H9 (cell line): ENCODE measurements at places on chromosomes 1 and 21.
A peak's percentile ranks its signal among the peaks of the same experiment; 100 is the strongest.

DNA sequence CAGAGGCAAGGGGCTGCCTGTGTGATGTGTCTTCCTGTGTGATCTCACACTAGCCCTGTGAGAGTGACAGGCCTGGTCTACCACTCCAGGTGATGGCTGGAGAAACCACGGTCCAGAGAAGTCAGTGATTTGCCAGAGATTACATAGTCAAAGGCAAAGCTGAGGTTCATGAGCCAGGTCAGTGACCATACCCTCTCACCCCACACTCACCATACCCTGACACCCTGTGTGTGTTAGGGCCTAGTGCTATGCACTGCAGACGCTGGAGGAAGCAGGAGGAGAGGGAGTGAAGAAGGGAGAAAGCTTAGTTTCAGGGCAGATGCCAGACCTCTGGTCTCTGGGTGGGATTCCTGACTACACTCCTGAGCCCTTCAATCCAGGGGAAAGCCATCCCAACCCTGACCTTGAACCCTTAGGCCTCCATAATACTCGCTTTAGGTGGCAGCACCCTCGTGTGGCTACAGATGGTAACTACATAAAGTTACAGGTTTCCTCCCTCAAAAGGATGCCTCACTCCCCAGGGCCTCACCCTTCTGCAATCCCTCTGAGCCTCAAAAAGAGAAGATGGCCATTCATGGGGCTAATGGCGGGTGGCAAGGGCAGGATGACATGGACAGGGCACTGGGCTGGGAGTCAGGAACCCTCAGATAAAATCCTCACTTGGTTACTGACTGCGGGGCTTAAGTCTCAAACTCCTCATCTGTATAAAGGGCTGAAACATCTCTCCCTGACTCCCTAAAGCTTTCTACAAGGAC is 20.8 kb upstream of the SDC3 start:
- peak; percentile 73 for DNase-seq

GRCh38 chr1:51989582-51990477 is 670 bp downstream of the RAB3B start:
- DNase-seq = peak; percentile 48

DNA sequence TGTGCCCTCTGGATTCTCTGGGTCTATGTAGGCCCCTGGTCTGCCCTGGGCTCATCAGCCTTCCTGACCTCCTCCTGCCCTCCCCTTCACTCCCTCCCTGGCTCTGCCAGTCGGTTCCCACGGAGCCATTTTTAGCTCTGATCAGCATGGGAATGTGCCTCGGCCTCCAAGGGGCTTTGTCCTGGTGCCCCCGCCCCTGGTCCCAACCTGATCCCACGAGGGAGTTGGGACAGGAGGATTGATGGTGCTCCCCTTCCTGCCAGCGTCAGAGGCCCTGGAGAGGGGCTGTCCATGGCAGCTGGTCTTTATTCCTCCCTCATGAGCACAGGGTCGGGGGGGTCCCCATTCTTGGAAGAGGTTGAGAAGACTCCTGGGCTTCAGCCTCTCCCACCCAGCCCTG is 24.9 kb downstream of the ETNK2 start:
- no peak for DNase-seq

DNA sequence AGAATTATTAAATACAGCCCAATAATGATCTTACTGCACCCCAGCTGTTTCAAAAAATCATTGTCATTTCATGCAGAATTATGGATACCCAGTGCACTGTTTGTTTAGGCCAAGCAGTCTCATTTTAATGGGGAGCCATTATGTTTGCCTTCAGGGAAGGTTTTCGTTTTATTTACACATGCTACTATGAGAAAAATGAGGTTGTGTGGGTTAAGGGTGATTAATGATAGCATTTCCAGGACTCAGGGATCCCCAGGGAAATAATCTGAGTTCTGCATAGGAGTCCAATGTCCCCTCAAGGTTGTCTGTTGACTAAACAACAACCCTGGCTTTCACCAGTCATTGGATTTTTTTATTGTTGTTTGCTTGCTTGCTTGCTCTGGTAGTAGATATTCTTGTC is 71.0 kb upstream of the ZP4 start:
- DNase-seq = no peak

- DNase-seq = no peak
Observed at GRCh38 chr1:64828829-64829228, 84.0 kb downstream of the RAVER2 start.

GRCh38 chr21:33774551-33774950 is 132.2 kb downstream of the ITSN1 start:
- no peak for DNase-seq

DNA sequence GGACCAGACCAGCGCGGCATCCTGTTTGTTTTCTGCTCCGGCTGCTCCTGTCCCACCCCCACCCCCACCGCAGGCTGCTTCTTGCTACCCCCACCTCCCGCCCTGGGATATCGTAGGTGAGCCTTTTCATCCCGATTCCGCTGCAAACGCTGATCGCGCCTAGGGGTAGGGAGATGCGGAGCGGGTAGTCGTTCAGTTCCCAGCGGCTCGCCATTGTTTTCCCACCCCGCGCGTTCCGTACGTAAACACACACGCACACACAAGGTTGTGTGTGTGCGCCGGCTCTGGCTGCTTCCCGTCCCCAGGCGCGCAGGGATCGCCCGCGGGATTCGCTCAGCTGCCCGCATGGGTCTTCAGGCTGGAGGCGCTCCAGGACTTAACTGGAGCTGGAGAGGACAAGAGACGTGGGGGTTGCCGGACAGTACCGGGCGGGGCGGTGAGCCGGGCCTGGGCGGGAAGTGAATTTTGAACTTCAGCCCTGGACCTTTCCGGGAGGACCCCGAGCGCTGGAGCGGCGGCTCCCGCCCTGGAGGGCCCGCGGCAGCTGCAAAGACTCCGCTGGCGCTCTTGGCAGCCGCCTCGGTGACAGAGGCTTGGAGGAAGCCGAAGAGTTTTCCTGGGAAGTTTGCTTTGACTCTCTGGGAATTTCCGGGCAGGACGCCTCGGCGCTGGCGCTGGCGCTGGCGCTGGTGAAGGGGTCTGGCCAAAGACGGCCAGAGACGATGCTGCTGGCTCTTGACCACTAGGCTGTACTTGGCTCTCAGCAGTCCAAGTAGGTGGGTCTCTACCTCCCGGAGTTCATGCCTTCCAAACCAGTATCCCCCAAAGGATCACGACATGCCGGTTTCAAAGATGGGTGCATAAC is 1.6 kb downstream of the SOX13 start:
- DNase-seq = peak; percentile 53

DNA sequence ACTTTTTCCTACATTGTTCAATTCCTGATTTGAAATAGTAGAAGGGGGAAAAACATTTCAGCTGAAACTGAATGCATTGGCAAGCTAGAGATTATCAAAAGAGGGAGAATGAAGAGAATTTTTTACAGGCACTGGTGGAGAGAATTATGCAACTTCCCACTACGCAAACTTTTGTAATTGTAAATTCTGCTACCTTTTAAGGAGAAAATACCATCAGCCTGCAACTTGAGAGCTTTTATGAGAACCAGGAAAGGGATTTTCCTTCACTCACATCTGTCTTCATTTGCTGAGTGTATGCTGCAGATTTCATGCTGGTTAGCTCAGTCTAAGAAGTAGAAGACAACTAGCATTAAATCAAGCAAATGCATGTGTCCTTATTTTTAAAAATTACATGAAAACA is 43.7 kb downstream of the ADAMTS1 start:
- DNase-seq = no peak

DNA sequence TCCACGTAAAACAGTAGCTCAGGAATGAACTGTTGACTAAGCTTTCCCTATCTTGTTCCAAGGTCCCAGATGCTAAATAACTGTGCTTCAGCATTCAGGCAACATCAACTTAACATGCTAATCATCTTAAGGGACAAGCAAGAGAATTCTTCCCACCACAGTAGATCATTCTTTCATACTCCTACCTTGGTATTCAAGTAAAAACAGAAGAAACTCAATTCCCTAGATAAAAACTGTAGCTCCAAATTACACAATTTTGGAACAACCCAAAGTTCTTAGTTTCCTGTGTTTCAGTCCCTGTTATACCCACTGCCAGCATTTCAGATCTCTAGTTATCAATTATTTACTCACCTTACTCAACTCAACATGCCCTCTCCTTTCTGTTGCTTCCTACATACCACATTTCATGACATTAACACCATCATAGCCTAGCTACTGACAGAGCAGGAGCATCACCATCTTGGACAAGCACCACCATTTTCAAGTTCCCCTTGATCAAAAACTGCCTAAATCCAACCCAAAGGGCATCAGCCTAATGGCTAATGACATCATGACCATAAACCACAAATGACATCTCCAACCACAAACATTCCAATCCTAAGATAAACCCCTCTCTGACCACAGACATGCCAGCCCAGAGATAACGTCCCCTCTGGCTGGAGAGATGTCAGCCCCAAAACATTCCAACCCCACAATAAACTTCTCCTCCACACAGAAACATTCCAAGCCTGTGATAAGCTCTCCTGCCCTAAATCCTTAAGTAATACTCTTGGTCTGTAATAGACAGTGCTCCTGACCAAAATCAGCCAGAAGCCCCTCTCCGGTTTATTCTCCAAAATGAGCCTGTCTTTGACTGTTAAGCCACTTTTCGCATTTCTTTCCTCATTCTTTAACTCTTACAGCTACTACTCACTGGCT is 191.2 kb downstream of the RERE start:
- DNase-seq = no peak

DNA sequence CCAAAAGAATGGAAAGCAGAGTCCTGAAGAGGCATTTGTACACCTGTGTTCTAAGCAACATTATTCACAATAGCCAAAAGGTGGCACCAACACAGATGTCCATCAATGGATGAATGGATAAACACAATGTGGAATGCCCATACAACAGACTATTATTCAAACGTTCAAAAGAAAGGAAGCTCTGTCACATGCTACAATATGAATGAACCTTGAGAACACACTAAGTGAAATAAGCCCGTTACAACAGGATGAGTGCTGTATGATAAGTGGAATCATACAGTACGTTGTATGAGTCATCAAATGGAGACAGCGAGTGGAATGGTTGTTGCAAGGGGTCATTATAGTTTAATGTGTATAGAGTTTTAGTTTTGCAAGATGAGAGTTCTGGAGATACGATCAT is 80.1 kb downstream of the SH3BGR start:
- no peak for DNase-seq

DNA sequence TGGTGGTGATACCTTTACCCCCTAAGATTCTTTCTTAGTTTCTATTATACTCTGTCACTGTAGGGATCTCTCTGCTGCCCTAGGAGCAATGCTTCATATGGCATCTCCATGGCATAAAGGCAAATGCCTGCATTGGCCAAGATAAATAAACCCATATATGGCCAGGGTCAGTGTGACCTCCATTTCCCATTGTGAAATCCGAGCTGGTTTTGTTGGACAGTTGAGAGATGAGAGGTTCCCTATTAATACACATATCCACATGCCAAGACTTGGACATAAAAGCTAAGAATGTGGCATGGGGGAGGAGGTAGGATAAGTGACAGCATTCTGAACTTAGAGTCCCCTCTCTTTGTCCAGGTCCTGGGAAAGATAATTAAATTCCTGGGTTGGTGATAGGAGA is 1.4 kb downstream of the TPM3 start:
- DNase-seq = no peak

- DNase-seq = no peak
Observed at GRCh38 chr1:223860051-223860622, 14.4 kb upstream of the TP53BP2 start.

GRCh38 chr1:32250893-32251716 is at the start of gene LCK:
Gene LCK (plus strand): TSS chr1:32251265. CDS start chr1:32274330, 23,065 bp downstream.
- peak; percentile 51 for DNase-seq

- DNase-seq = no peak
Observed at GRCh38 chr1:43653893-43654292, 3.9 kb downstream of the KDM4A start.

- no peak for DNase-seq
Observed at GRCh38 chr1:54584575-54584974, 36.5 kb downstream of the ACOT11 start.

- no peak for DNase-seq
Observed at GRCh38 chr1:8473121-8473875, 155.4 kb downstream of the SLC45A1 start.

DNA sequence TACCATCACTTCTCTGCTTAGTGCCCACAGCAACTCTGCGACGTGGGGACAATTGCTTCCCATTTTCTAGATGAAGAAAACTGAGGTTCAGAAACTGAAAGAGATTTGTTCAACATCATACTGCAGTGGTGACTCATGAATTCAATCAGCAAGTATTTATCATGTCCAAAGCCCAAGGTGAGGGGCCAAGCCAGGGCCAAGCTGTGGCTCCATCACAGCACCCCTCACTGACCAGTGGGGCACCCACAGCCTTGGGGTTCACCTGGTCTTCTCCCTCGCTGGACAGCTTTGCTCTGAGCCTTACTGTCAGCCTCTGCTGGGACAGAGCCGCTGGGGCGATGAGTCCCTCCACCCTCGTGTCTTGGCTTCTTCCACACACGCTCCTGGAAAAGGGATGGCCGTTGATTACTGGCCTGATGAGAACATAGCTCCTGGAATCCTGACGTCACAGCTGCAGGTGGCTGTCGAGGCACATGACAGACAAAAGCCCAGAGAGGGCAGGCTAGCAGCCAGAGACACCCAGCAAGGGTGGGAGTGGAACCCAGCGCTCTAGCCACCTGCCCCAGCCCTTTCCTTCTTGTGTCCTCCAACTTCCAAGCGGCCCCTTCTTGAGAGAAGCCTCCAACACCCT is 6.2 kb downstream of the EDN2 start:
- DNase-seq = no peak

- DNase-seq = no peak
Observed at GRCh38 chr1:39631361-39632322, 7.8 kb downstream of the HEYL start.

- DNase-seq = no peak
Observed at GRCh38 chr1:37930246-37931101, 16.4 kb downstream of the INPP5B start.

- DNase-seq = peak; percentile 97
Observed at GRCh38 chr1:52702886-52703787, 5.0 kb upstream of the COA7 start.

DNA sequence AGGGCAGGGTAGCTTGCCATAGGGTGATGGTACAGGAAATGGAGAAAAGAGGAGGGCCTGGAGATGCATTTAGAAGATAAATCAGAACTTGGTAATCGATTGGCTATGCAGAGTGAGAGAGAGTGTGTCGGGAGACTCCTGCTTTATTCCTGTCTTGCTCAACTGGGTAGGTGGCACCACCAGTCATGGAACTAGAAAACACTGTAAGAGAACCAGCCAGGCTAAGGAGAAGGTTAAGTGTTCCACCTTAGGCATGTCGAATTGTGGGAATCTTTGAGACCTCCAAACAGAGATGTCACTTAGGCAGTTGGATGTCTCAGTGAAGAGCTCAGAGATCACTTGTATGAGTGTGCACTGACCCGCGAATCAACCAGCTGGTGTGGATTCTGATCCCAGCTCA is 28.7 kb upstream of the RD3 start:
- no peak for DNase-seq

DNA sequence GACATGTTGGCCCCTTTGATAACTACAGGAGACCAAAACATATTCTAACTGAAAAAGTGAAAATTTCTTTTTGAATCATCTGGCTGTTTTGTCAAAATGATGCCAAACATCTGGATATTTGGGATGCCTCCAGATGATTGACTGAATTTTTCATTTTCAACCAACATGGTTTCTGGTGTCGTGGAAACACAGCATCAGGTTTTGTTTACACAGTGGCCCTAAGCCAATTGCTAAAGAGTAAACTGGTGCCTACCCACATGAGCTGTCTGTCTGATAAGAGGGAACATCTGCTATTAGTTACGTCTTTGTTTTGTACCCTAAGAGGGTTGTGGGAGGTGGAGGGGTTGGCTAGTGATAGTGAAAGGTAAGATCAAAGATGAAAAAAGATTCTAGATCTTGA is 204.8 kb downstream of the KCNK2 start:
- no peak for DNase-seq
